ENCODE measurements at places on chromosomes 12 and 14.
A peak's percentile ranks its signal among the peaks of the same experiment; 100 is the strongest.

DNA sequence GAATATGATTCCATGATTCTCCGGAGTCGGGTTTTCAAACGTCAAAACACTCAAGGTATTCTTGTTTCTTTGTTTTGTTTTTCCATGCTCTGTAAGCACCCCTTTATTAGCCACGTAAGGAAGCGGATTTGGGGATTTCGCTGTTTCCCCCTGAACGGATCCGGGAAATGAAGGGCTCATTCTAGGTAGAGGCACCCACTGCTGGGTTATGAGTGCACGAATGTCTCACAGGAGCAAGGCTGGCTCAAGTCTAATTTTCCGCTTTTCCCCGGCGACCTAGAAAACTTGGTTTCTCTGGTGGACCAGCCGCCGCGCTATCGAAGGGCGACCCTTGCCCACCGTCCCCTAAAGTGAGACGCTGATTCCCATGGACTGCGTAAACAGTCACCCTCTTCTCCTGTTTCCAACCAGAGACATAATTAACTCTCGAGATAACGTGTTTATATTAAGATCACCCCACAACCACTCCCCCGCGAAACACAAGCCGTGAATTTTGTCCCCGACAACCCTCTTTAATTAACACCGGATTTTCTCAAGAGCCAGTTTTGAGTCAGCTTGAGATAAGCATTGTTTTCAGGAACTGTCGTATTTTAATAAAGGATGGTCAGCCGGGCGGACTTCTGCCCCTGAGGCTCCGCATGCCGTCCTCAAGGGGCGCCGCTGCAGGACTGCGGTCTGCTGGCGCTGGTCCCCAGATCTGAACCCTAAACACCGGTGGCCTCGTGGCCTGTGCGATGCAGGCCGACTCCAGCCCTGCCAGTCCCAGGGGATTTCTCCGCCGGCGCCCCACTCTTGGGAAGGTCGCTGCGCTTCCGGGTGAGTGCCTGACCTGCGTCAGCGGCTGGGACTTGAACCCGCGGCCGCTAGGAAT is 515 bp upstream of the ABCC9 start:
- peak; percentile 67 for DNase-seq

GRCh38 chr12:39619316-39619659 is 315 bp downstream of the ABCD2 start:
- no peak for DNase-seq

DNA sequence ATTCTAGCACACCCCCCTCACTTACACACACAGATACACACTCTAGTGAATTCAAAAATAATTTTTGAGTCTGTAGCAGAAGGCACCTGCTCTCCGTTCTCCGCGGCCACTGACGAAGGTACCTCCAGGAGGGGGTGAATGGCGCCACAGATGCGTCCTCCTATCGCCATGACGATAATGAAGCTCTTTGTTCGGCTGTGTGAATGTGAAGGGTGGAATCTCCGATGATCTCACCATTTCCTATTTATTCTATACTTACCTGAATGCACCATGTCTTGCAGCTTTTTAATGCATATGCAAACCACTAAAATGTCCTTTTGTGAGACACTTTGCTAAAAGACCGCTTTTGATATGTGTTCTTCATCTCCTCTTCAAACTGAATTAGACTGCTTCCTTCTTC is 162.7 kb downstream of the EGLN3 start:
- DNase-seq, result no peak

GRCh38 chr14:77882098-77882497 is 82.2 kb downstream of the ADCK1 start:
- DNase-seq, result no peak

GRCh38 chr14:69244946-69245345 is 15.0 kb upstream of the GALNT16 start:
- no peak for DNase-seq

GRCh38 chr14:82999802-83000201 is 1466.1 kb upstream of the SEL1L start:
- no peak for DNase-seq
